ENCODE measurements at places on chromosomes 4 and X.

DNA sequence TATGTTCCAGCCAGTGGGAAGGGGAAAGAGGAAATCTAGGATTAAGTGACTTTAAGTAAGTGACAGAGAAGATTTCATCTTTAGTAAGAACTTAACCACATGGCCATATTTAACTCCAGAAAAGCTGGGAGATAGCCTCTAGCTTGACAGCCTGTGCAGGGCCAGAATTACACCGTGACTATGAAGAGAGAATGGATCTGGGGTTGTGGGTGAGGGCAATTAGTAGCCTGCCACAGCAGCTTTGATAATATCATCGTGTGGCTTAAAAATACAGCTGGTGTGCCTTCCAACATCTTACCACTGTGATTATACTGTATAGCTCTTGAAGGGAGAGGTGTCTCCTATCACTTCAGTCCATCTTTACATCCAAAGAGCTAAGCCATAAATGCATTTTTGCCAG, 57.6 kb upstream of the TBC1D9 start:
- DNase-seq = no peak

- DNase-seq = no peak
These were observed 72.9 kb upstream of the PRDM5 start for GRCh38 chr4:120995266-120996010.

DNA sequence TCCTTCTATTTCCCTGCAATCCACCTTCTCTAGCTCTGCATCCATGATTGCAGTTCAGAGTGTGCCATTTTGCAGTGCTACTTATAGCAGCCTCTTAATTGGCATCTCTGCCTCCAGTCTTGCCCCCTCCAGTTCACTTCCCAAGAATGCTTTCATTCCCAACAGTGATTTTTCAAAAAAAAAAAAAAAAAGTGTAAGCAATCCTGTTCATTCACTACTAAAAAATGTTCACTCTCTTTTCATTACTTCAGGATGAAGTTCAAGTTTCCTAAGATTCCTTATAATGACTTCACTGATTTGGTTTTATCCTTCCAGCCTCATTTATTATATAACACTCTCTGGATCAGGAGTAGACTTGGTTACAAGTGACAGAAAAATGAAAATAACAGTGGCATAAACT, 124.7 kb upstream of the LNX1 start:
- DNase-seq = no peak

- no peak for DNase-seq
These were observed 1.8 kb upstream of the MID1 start for GRCh38 chrX:10622197-10622596.

DNA sequence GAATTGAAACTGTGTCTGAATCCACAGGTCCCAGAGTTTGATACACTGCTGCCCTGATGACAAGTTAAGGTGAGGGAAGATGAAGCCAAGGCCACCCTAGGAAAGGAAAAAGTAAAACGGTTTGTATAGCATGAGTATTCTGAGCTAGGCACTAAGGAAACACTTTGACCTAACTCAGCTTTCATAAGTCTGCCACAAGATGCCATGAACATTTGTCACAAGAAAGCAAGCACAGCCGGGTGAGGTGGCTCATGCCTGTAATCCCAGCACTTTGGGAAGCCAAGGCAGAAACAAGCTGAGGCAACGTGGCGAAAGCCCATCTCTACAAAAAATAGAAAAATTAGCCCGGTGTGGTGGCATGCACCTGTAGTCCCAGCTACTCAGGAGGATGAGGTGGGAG, 34.2 kb downstream of the ELOVL6 start:
- DNase-seq = no peak

GRCh38 chrX:154123241-154124219, 20.5 kb upstream of the OPN1LW start:
- DNase-seq = no peak

- no peak for DNase-seq
These were observed 146.9 kb downstream of the STIM2 start for GRCh38 chr4:27007507-27007906.

GRCh38 chrX:124720532-124720931, 374.2 kb downstream of the SH2D1A start:
- no peak for DNase-seq

- DNase-seq = no peak
These were observed 17.0 kb upstream of the TMEM144 start for GRCh38 chr4:158193171-158193749.

GRCh38 chr4:133641191-133641590, 492.1 kb downstream of the PCDH10 start:
- no peak for DNase-seq

DNA sequence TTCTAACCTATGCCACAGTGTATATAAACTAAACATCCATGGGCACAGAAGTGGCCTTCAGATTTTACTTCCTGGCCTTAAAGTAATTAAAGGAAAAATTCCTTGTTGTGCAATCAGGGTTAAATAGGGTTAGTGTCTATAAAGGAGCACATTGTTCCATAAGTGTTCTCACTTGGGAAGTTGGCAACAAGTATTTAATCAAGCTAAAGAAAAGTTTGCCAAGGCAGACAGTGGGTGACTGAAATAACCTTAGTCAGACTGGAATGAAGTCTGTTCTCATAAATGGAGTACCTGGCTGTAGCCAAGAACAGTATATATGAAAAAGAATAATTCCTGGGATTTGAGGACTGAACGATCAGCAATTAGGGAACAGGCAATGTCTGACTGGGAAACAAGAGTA, 213.6 kb downstream of the HTR2C start:
- DNase-seq = no peak

- no peak for DNase-seq
These were observed 305.5 kb downstream of the FAT4 start for GRCh38 chr4:125620066-125620860.

DNA sequence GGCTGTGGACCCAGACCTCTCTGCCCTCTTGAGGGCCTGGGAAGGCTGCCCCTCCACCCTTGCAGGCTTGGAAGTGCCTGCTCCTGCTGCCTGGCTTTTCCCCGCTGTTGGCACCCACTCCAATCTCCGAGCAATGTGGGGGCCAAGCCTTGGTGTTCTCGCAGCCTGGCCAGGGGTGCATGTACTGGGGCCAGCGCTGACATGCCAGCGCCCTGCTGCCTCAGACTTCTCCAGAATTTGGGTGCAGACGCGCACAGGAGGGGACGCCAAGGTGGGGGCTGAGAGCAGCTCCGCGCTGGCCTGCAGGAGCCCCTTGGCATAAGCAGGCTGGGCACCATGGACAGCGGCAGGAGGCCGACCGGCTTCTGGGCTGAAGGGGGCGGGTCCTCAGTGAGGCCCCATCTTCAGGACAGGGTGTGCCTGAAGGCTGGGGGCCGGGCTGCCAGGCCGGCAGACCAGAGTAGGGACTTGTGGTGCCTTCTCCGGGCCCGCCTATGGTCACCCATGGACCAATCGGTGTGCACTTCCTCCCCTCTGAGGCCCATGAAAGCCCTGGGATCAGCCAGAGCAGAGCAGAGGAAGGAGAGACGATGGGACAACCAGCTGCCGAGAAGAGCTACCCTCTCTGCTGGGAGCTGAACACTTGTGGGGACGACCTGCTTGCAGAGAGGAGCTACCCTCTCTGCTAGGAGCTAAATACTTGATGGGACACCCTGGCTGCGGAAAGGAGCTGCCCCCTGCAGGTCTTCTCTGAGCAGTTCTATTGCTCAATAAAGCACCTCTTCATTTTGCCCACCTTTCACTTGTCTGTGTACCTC, 118.3 kb downstream of the DNAAF6 start:
- peak; percentile 5 for DNase-seq

GRCh38 chr4:110135076-110135475, 63.3 kb downstream of the ELOVL6 start:
- no peak for DNase-seq

DNA sequence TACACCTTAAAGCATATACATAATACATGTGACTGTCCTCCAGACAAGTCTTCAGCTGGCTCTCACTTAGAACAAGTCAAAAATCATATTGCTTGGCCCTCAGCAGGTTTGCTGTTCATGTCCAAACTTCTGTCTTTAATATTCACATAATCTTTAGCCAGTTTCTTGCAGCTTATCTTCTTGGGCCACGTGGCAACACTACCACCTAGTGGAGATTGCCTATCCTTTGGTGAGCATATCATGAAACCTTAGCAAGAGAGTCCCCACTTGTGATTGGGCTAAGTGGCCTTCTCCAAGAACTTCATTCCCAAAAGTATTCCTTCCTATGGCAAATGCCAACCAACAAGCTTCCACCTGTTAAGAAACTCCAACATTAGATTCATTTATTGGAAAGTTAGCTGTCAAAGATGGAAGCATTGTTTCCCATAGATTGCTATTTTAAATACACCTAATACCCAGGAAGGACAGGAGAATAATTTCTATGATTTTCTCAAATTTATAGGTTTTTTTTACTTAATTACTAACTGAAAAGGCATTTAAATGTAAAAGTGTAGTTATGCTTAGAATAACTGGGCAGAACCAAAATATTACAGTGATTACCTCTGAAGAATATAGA, 231.9 kb upstream of the INTU start:
- DNase-seq = peak; percentile 11

DNA sequence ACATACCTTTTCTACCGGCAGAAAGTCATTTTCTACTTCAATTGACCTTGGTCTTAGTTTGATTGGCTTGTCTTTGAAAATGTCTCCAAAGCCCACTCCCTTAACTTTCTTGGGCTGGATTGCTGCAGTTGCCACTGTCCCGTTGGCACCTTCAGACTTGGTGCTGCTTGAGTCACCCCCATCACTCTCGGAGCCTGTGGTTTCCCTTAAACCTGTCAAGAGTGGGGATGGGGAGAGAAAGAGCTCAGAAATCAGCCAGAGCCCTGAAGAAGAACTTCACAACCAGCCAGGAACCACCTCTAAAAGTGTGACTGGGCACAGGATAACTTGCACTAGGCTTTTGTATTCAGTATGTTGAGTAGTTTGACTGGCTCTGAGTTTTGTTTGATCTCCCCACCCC, 168.5 kb upstream of the MAP3K15 start:
- DNase-seq = no peak
